ENCODE measurements at places on chromosomes 12 and 14. TPM values are rescaled to one million over a fixed set of nuclear protein-coding genes. Genes with fewer than 3 reads are reported as not detected.

DNA sequence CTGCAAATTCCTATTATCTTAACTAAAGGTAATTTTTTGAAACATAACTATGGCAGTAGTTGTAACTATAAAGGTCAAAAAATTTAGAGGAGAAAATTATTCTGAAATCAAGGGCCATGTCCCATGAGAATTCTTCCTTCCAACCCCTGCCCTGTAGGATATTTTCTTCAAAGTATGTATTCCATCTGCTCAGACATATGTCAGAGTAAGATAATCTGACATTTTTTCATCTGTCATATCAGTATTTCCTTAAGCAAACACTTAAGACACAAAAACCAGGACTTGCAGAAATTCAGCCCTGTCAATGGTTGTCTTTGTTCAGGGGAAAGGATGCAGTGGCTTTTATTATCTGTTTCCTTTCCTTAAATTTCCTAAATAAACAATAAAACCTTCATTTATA lies 36.3 kb downstream of the ACSS3 start:
- DNase-seq: no peak

- no peak for DNase-seq
Measured at GRCh38 chr12:68359674-68360073, 27.5 kb upstream of the MDM1 start.

The PSMC1 gene
- total RNA-seq: 139 TPM

DNA sequence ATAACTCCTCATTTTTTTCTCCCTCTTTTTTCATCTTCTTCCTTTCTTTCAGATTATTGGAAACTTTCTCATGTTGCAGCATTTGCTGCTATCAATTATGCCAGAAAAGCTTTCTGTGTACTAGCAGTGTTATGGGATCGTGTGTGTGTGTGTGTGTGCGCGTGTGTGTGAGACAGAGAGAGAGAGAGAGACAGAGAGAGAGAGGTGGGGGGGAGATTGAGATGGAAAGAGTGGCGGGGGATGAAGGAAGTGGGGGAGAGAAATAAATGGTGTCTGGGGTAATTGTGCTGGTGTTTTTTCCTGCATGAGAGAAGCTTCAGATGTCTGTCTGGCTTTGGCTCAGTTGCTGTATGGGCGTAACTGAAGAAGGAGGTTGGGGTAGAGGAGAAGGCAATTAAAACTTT lies 268.9 kb downstream of the RAD51B start:
- DNase-seq: no peak

The CACNA2D4 gene
- 1.8 TPM for total RNA-seq

The CACNA1C gene
- total RNA-seq: 14.8 TPM

GRCh38 chr12:89947437-89948270 lies 239.0 kb upstream of the ATP2B1 start:
- DNase-seq: peak; percentile 75

GRCh38 chr12:67826148-67826547 lies 163.1 kb upstream of the IFNG-AS1 start:
- DNase-seq: no peak

The ART4 gene
- total RNA-seq: 0.17 TPM

The LRRIQ1 gene
- total RNA-seq: 8.8 TPM

DNA sequence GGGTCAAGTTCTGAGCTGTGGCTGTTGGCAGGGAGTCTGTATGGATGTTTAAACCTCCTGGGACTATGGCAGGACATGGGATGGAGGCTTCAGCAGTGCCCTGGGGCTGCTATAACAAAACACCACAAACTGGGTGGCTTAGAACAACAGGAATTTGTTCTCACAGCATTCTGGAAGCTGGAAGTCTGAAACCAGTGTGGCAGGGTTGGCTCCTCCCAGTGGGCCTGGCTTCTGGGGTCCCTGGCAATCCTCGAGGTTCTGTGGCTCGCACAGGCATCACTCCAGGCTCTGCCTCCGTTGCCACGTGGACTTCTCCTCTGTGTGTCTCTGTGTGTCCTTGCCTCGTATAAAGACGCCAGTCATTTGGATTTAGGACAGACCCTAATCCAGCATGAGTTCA lies 39.9 kb downstream of the FZD10 start:
- no peak for DNase-seq

- no peak for DNase-seq
Measured at GRCh38 chr14:23694949-23695663, 58.9 kb downstream of the DHRS2 start.

The SDSL gene
- total RNA-seq: 5.1 TPM

GRCh38 chr14:72747652-72748051 lies 146.2 kb downstream of the DPF3 start:
- no peak for DNase-seq

The RERG gene
- total RNA-seq: 17.5 TPM

The CLEC4C gene
- total RNA-seq: not detected

GRCh38 chr12:101697197-101697929 lies at the start of gene CHPT1:
Gene CHPT1, plus strand, starts transcription at chr12:101697640. Its CDS starts 222 bp downstream, at chr12:101697862.
- peak; percentile 67 for DNase-seq

The AACS gene
- 22.0 TPM for total RNA-seq

- no peak for DNase-seq
Measured at GRCh38 chr14:22007363-22007762, 333.7 kb upstream of the OR4E1 start.

DNA sequence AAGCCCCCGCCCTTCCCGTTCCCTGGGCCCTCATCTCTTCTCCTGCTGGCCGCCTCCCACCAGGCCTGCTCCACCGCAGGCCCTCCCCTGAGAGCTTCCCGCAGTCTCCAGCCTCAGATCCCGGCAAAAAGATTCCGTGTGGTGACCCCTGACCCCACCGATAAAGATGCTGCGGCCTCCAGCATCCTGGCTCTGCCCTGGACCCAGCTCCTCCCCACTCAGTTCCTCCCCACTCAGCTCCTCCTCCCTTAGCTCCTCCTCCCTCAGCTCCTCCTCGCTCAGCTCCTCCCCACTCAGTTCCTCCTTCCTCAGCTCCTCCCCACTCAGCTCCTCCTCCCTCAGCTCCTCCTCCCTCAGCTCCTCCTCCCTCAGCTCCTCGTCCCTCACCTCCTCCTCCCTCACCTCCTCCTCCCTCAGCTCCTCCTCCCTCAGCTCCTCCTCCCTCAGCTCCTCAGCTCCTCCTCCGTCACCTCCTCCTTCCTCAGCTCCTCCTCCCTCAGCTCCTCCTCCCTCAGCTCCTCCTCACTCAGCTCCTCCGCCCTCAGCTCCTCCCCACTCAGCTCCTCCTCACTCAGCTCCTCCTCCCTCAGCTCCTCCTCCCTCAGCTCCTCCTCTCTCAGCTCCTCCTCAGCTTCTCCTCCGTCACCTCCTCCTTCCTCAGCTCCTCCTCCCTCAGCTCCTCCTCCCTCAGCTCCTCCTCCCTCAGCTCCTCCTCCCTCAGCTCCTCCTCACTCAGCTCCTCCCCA lies 17.0 kb downstream of the NOC4L start:
- DNase-seq: no peak

All from spinal cord (tissue), 10 donors.